ENCODE measurements at places on chromosomes 4 and X. TPM values are rescaled to one million over a fixed set of nuclear protein-coding genes. Genes with fewer than 3 reads are reported as not detected.

The EDA gene
- 0.53 TPM for total RNA-seq

The ANK2 gene
- total RNA-seq: 0.26 TPM

The PPEF2 gene
- total RNA-seq: 0.11 TPM

DNA sequence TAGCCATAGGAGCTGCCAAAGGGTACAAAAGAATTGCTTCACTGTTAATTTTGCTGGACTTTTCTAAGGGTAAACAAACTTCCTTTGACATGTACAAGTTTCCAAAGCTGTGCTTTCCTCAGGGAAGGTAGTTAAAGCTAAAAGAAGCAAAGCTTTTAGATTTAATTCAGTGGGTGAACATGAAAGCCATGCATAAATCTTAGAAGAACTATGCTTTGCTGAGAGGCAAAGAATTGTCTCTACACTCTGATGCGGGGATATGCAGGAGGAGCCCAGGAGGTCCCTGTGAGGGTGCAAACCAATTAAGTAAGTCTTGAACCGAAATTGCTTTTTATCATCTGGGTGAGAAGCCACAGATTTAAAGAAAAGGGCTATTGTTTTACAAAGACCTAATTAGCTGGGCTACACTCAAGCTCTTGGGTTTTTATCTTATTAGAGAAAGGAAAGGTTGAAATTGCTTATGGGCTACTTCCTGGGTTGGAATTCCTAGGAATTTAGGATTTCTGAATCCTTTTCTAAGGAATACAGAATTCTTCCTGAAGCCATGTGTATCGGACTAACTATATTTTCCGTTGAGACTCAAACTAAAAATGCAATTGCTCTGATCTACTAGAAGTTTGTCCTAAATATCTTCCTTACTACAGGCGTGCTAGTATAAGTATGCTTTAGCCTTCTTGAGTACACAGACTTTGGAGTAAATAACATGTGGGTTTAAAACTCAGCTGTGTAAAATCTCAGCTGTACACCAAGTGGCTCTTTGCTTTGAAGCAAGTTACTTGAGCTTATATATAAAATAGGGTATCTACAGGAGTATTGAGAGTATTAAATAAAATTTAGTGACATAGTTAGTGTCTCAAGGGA is 188.4 kb upstream of the ANK2 start:
- no peak for DNase-seq

DNA sequence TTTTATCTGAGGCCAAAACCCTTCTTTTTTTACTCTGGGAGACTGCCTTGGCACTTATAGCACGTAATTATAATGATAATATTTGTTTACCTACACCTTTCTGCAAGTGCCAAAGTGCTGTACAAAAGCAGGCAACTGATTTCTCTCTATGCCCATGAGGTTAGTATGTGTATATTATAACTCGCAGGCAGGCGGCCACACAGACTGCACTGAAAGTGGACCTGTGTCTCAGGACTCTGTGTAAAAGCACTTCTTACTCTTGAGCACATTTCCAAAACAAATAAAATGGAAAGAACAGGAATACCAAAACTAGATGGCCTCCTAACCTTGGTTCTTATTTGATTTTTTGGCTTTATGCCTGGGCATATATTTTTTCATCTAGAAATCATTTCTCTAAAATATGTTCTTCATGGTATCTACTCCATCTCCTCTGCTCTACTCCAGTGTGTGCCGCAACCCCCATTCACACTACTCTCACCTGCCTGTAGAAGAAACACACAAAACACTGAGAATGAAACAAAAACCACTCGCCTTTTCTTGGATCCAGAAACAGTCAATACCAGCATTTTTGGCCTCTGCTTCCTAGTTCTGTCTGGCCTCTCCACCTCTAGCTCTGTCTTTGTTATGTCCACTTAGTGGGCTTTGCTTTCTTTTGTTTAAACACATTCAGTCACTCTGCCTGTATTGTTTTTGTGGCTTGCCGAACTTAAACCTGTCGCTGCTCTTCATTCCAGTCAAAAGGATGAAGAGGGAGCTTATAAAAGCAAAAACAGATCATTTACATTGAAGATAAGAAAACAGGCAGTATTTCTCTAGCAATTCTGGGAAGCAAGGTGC is 934.5 kb upstream of the TENM3 start:
- DNase-seq: no peak

GRCh38 chr4:162852642-162853041 is 314.0 kb downstream of the NAF1 start:
- DNase-seq: no peak

- DNase-seq: no peak
Measured at GRCh38 chr4:89899854-89900253, 5.2 kb downstream of the MMRN1 start.

The SASH3 gene
- total RNA-seq: 140 TPM

DNA sequence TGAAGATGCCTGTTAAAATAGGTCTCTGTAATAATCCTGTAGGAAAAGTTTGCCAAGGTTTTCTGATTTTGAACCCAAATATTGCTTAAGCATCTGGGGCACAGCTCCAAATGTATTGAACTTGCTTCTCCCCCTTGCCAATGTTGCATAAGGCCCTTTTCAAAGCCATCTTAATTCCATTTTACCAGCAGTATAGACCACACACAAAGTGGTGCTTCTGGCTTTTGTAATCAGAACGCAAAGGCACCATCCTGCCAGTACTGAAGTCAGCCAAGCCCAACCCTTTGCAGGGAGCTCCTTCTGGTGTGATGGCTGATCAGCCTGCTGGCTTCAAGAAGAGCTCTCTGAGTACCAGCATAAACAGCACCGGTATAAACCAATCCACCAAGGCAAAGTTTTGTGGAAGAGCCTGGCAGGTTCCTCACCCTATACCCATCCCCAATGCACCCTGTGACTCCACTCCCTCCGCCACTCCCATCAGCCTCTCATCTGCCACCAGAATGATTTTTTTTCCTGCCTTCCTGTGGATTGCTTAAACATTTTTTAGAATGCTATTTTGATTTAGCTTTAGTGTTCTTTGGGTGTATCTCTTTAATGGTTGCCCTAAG is 39.2 kb upstream of the USP9X start:
- no peak for DNase-seq

- no peak for DNase-seq
Measured at GRCh38 chr4:46954643-46955042, 38.7 kb downstream of the GABRA4 start.
